ENCODE measurements at places on chromosomes 1 and 21.

DNA sequence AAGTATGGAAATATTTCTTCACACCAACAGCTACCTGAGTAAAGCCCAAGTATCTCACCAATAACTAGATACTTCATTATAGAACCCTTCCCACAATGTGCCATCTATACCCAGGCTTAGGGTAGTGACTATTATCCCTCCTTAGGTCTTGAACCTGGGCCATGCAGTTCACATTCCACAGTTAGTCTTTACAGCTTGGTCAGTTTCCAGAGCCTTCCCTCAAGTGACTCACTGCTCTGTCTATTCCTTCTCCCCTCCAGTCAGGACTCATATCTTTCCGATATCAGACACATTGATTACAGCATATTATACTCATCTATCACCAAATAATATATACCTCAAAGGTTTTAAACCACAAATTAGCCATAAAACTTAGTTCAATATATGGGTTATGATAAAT is 23.6 kb downstream of the VAMP4 start:
- DNase-seq: no peak

GRCh38 chr1:193240609-193241008 is 54.2 kb upstream of the B3GALT2 start:
- no peak for DNase-seq

DNA sequence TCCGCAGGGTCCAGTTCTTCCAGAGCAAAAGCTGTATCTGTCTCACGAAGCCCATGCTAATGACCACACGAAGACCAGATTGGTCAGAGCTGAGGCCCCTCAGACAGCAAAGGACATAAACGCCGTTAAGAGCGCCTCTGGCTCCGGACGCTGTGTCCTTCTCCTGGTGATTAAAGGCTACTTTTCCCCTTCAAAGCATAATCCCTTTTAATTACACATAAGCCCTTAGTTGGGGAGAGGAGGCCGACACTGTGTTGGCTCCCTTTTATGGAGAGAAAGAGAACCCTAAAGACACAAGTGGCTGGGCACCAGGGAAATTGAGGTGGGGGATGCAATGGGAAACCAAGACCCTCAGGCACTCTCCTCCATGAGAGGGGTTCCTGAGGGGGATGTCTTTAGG is at the start of gene ABCA4:
Gene ABCA4 (minus strand): TSS at position 158 of the 400 bp plus-strand sequence. CDS start 103 bp downstream, at position 55.
- DNase-seq: no peak

DNA sequence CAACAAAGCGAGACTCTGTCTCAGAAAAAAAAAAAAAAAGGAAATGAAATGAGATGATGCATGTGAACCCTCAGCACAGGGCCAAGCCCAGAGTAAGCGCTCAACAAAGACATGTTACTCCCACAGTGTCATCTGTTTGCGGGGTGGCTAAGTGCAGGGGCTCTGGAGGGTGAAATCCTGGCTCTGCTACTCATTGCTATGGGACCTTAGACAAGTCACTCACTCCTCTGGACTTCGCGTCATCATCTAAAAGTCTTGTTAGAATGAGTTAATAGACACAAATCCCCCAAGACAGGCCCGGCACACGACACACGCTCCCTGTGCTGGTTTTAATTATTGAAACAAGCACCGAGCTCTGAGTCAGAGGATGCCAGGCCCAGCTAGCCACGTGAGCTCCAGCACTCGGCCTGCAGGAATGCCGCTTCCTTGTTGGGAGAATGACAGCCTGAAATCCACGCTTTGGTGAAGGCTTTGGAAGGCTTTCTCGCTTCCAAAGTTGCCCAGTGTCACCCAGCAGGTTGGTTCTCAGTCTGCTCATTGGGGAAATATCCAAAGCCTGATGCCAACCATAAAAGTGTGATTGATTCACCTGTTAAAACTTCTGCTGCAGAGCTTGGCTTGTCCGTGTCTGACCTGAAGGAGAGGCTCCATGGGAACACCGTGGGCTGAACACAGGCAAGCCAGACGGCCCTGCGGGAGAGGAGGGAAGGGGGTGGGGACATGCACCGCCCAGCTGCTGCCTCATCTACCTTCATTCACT is 36.7 kb upstream of the TARDBP start:
- DNase-seq: peak; percentile 84

GRCh38 chr1:218711884-218712674 is 366.9 kb downstream of the TGFB2 start:
- peak; percentile 34 for DNase-seq

DNA sequence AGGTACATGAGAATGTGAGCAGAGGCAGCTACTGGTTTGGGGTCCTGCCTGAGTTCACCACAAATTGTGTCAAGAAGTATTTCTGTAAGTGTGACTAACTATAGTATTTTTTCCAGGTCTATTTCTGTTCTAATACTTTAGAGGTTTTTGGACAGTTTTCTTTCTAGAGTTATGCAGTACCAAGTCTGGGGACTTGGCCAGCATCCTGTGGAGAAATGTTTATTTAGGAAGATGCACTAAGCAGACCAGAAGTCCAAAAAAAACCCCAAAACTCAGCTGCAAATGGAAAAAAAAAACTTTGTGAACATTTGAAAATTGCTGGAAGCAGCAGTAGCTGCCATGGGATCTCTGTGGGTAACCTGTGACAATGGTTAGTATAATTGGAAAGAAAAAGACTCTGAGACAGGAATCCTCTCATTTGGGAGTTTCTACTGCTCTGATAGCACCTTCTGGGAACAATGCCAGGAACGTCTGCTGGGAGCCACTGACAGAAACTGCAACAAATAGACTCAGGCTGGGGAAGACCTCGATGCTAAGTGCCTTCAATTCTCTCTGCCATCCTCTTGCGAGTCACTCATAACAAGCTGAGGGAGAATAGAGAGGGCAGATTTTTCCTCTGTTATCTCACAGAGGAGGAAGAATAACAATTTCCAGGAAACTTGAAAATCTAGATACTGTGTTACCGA is 37.6 kb downstream of the OR10R2 start:
- DNase-seq: no peak

GRCh38 chr1:230067871-230068620 is 1.0 kb downstream of the GALNT2 start:
- no peak for DNase-seq

GRCh38 chr1:16093611-16094010 is 20.2 kb upstream of the FAM131C start:
- DNase-seq: no peak

DNA sequence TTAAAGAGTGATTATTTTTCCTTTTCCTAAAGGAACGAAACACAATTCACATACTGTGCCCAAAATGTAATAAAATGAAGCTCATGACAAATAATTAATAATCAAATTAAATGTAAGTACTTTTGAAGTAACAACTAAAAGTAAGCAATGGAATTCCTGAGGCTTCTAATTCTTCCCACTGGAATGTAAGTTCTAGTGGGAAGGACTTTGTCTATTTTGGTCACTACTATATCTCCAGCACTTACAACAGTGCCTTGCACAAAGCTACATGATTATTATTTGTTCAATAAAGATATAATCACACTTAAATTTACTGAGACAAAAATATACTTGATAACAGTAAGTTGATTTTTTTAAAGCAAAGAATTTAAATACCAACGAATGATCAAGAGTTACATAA is 128.8 kb downstream of the COQ8A start:
- no peak for DNase-seq

- DNase-seq: no peak
Measured at GRCh38 chr1:222643606-222643937, 25.7 kb downstream of the MIA3 start.

Data from fibroblast of skin of left quadriceps (primary cell).